Panc1 (cell line): ENCODE measurements at places on chromosomes 6 and 20. TPM values are rescaled to one million over a fixed set of nuclear protein-coding genes. Genes with fewer than 3 reads are reported as not detected.

ADAT2 gene
- 6.4 TPM for total RNA-seq

TRIM40 gene
- total RNA-seq: not detected

SSTR4 gene
- total RNA-seq: not detected

SLC22A1 gene
- total RNA-seq: 0.98 TPM

UQCC2 gene
- total RNA-seq: 135 TPM

ISM1 gene
- not detected for total RNA-seq

CRYBG1 gene
- 32.3 TPM for total RNA-seq

TRIM27 gene
- total RNA-seq: 53.0 TPM
